ENCODE measurements at places on chromosomes 6 and 20. TPM values are rescaled to one million over a fixed set of nuclear protein-coding genes. Genes with fewer than 3 reads are reported as not detected.

Gene LRFN2
- not detected for polyA plus RNA-seq

Gene PI16
- polyA plus RNA-seq: 0.54 TPM

Gene SYCP2
- 0.34 TPM for polyA plus RNA-seq

Gene RIN2
- polyA plus RNA-seq: not detected

Gene AHI1
- polyA plus RNA-seq: 24.1 TPM

Gene NFATC2
- polyA plus RNA-seq: 4.0 TPM

Gene GRM4
- polyA plus RNA-seq: not detected

DNA sequence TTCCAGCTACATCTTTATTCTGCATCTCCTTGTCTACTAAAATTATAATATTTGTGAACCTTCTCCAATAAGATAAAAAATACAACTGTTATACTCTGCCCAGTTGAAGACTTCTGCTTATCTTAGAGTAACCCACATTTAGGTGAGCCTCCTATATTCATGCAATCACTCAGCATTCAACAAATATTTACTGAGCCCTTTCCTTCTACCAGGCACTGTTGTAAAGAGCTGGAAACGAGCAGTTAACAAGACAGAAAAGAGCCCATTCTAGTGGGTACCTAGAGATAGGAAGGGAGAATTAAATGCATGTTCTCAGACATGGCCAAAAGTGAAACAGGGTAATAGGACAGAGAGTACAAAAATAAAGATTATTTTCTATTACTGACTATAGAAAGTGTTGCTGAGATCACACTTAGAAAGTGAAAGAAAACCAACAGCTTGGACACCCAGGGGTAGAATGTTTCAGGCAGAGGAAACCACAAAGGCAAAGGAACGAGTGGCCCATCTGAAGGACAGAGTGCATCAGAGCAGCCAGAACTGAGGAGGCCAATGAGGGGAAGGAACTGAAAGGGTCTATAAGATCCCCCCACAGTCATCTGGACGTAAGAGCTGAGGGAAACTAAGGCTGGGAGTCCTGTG lies 50.8 kb upstream of the SMLR1 start:
- no peak for DNase-seq
- no peak overlapping the region for H3K4me3 ChIP-seq
- H3K27ac ChIP-seq: no peak overlapping the region
- no peaks in the 10 kb centered on the region for H3K36me3 ChIP-seq
- no peaks in the 10 kb centered on the region for H3K4me1 ChIP-seq
- no peaks in the 10 kb centered on the region for H3K27me3 ChIP-seq

GRCh38 chr6:166715065-166715464 lies 88.0 kb upstream of the RPS6KA2 start:
- H3K4me3 ChIP-seq: no peak overlapping the region
- no peaks in the 10 kb centered on the region for H3K4me1 ChIP-seq
- DNase-seq: no peak

- H3K27me3 ChIP-seq: no peaks in the 10 kb centered on the region
- no peak overlapping the region for H3K4me3 ChIP-seq
These were observed 7.8 kb downstream of the PANK2 start for GRCh38 chr20:3896853-3897583.

DNA sequence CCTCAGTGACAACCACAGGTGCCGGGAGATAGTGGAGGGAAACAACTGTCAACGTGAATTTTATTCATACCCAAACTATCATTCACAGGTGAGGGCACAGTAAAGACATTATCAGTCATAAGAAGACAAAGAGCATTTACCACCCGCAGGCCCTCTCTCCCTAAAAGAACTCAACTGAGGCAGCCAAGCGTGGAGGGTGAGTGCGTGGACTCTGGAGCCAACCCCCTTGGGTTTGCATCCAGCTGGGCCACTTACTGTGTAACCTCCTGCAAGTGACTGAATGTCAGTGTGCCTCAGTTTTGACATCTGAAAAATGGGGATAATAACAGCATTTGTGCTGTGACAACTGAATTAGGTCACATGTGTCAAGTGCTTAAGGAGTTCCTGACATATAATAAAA lies 70.6 kb upstream of the KCNK16 start:
- H3K27me3 ChIP-seq: no peaks in the 10 kb centered on the region
- H3K36me3 ChIP-seq: no peaks in the 10 kb centered on the region
- no peak for DNase-seq
- no peak overlapping the region for H3K27ac ChIP-seq
- H3K4me3 ChIP-seq: no peak overlapping the region
- H3K4me1 ChIP-seq: no peaks in the 10 kb centered on the region

DNA sequence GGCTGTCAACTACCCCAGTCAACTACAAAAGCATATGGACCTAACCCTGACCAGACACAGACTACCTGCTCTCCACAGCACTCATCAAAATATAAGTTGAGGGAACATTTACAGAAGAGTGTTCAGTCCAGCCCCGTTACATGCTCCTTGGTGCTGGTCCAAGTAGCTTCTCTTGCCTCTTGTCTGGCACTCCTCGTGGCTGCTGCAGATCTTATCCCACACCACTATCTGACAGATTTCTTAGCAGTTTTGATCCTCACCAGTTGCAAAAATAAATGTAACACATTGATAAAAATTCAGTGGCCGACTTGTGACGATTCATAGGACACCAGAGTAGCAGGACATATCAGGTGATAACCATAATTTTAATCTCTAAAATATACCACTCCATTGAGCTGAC lies 30.6 kb downstream of the FASTKD5 start:
- H3K4me1 ChIP-seq: no peaks in the 10 kb centered on the region
- no peak overlapping the region for H3K4me3 ChIP-seq
- no peaks in the 10 kb centered on the region for H3K27me3 ChIP-seq
- DNase-seq: no peak
- no peak overlapping the region for H3K27ac ChIP-seq
- no peaks in the 10 kb centered on the region for H3K36me3 ChIP-seq

GRCh38 chr6:26258212-26258977 lies 106.6 kb upstream of the BTN3A2 start:
- H3K4me3 ChIP-seq: no peak overlapping the region
- no peak for DNase-seq
- no peak overlapping the region for H3K27ac ChIP-seq
- H3K36me3 ChIP-seq: no peaks in the 10 kb centered on the region
- peaks cover 3% of the 10 kb centered on the region for H3K4me1 ChIP-seq
- H3K27me3 ChIP-seq: no peaks in the 10 kb centered on the region

DNA sequence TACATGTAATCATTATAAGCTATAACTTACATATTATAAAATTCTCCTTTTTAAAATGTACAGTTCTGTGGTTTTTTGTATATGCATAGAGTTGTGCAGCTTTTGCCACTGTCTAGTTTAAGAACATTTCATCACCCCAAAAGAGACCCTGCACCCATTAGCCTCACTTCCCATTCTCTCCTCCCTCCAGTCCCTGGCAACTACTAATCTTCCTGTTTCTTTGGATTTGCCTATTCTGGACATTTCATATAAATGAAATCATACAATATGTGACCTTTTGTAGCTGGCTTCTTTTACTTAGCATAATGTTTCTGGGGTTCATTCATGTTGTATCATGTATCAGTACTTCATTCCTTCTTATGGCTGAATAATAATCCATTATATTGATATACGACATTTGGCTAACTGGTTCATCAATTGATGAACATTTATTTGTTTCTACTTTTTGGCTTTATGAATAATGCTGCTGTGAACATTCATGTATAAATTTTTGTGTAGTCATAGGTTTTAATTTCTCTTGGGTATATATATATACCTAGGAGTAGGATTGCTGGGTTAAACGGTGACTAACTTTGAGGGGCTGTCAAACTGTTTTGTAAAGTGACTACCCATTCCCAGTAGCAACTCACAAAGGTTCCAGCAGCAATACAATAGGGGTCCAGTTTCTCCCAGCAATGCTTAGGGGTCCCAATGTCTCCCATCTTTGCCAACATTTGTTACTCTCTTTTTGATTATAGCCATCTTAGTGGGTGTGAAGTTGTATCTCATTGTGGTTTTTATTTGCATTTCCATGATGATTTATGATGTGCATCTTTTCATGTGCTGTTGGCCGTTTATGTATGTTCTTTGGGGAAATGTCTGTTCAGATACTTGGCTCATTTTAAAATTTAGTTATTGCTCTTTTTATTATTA lies 10.7 kb downstream of the PTPRA start:
- DNase-seq: no peak
- H3K27ac ChIP-seq: no peak overlapping the region
- H3K36me3 ChIP-seq: peaks cover 2% of the 10 kb centered on the region
- no peaks in the 10 kb centered on the region for H3K27me3 ChIP-seq
- peaks cover 4% of the 10 kb centered on the region for H3K4me1 ChIP-seq

DNA sequence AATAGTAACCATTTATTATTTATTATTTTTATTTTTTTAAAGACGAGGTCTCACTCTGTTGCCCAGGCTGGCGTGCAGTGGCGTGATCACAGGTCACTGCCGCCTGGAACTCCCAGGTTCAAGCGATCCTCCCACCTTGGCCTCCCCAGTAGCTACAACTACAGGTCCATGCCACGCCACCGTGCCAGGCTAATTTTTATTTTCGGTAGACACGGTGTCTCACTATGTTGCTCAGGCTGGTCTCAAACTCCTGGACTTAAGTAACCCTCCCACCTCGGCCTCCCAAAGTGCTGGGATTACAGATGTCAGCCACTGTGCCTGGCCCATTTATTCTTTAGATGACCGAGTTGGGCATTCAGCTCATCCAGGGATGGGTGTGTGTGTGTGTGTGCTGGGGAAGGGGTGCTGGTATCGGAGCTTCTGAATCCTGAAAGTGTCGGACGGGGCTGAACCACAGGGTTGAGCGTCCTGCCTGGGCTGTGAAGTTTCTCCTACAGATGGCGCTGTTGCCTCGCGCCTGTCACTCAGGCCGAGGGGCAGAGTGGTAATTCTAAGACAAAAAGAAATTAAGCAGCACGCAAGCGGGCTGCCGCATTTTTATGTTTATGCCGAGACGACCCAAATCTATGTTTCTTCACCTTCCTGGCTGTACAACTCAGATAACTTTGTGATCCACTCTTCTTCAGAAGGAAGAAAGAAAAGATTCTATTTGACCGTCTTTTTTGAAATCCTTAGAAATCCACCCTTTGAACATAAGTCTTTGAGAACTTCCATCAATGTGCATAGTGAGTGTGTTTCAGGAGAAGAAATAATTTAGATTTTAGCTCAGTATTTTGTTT lies 252.8 kb downstream of the CDH26 start:
- no peak overlapping the region for H3K27ac ChIP-seq
- H3K36me3 ChIP-seq: no peaks in the 10 kb centered on the region
- H3K4me3 ChIP-seq: no peak overlapping the region
- no peaks in the 10 kb centered on the region for H3K27me3 ChIP-seq
- no peaks in the 10 kb centered on the region for H3K4me1 ChIP-seq
- DNase-seq: peak; percentile 75

DNA sequence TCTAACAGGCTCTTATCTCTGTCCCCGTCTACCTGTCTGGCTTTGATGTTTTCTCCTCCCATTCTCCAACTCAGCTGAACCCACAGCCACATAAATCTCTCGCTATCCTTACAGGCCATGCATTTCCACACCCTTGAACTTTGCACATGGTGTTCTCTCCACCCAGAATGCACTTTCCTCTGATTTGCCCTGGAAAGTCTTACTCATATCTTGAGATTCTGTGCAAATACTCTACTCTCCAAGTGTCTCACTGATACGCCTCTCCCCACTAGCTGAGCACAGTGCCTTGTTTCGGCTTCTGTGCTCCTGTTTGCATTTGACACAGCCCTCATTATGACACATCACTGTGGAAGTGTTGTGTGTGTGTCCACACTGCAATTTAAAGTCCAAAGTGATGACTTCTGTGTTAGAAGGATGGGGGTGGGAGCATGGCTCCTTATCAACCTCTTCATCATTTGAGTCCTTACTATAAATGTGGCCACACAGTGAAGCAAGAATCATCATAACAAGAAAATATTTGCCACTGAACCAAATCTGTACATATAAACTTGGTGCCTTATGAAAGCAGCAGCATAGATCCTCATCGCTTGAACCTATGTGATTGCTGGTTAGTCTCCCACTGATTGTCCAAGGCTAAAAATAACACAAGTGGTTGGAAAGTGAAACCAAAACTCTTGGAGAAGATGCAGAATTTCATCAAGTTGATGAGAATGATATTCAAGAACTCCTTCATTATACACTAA lies 5.5 kb upstream of the PRELID3B start:
- H3K4me1 ChIP-seq: peaks cover 3% of the 10 kb centered on the region
- peak; percentile 29 for DNase-seq
- H3K27ac ChIP-seq: no peak overlapping the region

DNA sequence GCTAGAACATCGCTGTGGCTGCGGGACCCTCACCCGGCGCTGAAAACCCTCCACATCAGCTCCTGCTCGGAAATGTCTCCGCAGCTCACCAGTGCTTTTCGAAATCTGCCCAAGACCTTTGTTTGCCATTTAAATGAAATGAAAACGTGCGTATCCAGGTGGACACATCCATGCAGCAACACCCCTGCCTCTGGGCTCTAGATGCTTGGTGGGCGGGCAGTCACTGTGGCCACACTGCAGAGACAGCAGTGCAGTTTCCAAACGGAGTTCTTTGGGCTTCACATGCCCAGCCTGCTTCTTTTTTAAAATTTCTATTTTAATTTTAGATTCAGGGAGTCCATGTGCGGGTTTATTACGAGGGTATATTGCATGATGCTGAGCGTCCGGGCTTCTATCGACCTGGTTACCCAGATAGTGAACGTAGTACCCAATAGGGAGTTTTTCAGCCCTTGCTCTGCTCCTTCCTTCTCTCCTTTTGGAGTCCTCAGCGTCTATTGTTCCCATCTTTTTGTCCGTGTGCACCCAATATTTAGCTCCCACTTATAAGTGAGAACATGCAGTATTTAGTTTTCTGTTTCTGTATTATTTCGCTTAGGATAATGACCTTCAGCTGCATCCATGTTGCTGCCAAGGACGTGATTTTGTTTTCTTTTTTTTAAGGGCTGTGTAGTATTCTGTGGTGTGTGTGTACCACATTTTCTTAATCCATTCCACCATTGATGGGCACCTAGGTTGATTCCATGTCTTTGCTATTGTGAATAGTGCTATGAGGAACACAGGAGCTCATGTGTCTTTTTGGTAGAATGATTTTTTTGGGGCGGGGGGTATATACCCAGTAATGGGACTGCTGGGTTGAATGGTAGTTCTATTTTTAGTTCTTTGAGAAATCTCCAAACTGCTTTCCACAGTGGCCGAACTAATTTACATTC lies 4.8 kb upstream of the TUBB2B start:
- peaks cover 29% of the 10 kb centered on the region for H3K4me1 ChIP-seq
- no peak for DNase-seq
- H3K36me3 ChIP-seq: no peaks in the 10 kb centered on the region
- no peak overlapping the region for H3K27ac ChIP-seq
- no peak overlapping the region for H3K4me3 ChIP-seq
- H3K27me3 ChIP-seq: peaks cover 29% of the 10 kb centered on the region

DNA sequence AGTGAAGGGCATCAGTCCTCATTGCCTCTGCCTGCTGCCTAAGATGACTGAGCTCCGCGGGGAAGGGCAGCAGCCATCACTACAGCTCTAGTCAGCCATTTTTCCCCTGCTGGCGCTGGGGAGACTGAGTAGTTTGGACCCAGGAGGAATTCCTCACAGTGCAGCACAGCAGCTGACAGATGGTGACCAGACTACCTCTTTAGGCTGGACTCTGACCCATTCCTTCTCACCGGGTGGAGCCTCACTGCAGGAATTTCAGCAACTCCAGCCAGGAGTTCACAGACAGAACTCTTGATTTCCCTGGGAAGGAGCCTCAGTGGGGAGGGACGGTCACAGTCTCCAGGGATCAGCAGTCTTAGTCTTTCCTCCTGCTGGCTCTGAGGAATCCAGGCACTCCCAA lies 492.0 kb upstream of the MMS22L start:
- H3K36me3 ChIP-seq: no peaks in the 10 kb centered on the region
- DNase-seq: no peak
- H3K27me3 ChIP-seq: no peaks in the 10 kb centered on the region
- H3K27ac ChIP-seq: no peak overlapping the region
- no peaks in the 10 kb centered on the region for H3K4me1 ChIP-seq
- H3K4me3 ChIP-seq: no peak overlapping the region
